Chondrocyte (in vitro differentiated cells): ENCODE measurements at places on chromosomes 5 and 9.
A peak's percentile ranks its signal among the peaks of the same experiment; 100 is the strongest.

DNA sequence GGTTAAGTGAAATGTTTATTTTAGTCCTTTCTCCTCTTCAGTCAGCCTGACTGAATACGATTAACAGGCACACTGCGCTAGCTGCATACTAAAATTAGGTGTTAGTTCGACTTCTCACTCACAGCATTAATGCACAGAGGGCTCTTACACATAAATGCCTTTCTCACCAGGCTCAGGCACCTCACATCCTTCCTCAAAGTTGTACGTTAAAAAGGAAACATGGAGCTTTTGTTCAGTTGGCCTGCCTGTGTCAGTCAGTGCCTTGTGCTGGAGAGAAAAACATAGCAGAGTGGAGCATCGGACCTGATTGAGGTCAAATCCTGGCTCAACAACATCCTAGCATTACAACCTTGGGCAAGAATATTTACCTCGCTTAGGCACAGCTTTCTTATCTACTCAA lies 236.0 kb upstream of the ZNF462 start:
- H3K27ac ChIP-seq: no peak overlapping the region
- H3K4me1 ChIP-seq: peaks cover 7% of the 10 kb centered on the region
- no peaks in the 10 kb centered on the region for H3K27me3 ChIP-seq

GRCh38 chr9:37255187-37255586 lies 134.8 kb downstream of the ZCCHC7 start:
- H3K27ac ChIP-seq: no peak overlapping the region
- no peak overlapping the region for H3K4me3 ChIP-seq
- no peaks in the 10 kb centered on the region for H3K27me3 ChIP-seq
- peaks cover 4% of the 10 kb centered on the region for H3K36me3 ChIP-seq

GRCh38 chr5:96661855-96662724 lies at the start of gene CAST:
Gene CAST (plus strand): TSS chr5:96662376. CDS start chr5:96662423, 47 bp downstream.
- peaks cover 35% of the 10 kb centered on the region for H3K4me1 ChIP-seq
- H3K27me3 ChIP-seq: no peaks in the 10 kb centered on the region
- H3K27ac ChIP-seq: peak within 1 kb of the TSS; percentile 95
- H3K4me3 ChIP-seq: peak within 1 kb of the TSS; percentile 90
- no peak for DNase-seq
- no peaks in the 10 kb centered on the region for H3K36me3 ChIP-seq

- no peaks in the 10 kb centered on the region for H3K27me3 ChIP-seq
- no peak for DNase-seq
- H3K4me3 ChIP-seq: no peak overlapping the region
- no peaks in the 10 kb centered on the region for H3K36me3 ChIP-seq
- H3K4me1 ChIP-seq: peaks cover 20% of the 10 kb centered on the region
Measured at GRCh38 chr5:169667896-169668674, 31.0 kb downstream of the DOCK2 start.

DNA sequence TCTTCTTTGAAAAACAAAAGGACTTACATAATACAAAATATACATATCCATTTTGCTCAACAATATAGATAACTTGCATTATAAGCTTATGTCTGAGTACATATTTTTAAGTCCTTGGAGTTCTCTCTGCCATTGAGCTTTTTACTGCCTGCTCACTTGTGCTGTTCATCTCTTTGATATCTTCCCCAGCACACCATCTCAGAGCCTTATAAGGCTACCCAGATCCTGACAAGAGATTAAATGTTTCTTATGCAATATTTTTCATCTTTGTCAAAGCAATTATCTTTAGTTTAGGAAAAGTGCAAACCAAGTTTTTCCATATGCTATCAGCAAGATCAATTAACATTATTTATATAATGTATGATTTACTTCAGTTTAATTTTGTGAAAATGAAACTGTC lies 60.7 kb upstream of the ITGA1 start:
- no peaks in the 10 kb centered on the region for H3K27me3 ChIP-seq
- H3K4me1 ChIP-seq: peaks cover 34% of the 10 kb centered on the region
- DNase-seq: no peak
- H3K36me3 ChIP-seq: no peaks in the 10 kb centered on the region
- H3K4me3 ChIP-seq: peak overlapping the region; percentile 19

DNA sequence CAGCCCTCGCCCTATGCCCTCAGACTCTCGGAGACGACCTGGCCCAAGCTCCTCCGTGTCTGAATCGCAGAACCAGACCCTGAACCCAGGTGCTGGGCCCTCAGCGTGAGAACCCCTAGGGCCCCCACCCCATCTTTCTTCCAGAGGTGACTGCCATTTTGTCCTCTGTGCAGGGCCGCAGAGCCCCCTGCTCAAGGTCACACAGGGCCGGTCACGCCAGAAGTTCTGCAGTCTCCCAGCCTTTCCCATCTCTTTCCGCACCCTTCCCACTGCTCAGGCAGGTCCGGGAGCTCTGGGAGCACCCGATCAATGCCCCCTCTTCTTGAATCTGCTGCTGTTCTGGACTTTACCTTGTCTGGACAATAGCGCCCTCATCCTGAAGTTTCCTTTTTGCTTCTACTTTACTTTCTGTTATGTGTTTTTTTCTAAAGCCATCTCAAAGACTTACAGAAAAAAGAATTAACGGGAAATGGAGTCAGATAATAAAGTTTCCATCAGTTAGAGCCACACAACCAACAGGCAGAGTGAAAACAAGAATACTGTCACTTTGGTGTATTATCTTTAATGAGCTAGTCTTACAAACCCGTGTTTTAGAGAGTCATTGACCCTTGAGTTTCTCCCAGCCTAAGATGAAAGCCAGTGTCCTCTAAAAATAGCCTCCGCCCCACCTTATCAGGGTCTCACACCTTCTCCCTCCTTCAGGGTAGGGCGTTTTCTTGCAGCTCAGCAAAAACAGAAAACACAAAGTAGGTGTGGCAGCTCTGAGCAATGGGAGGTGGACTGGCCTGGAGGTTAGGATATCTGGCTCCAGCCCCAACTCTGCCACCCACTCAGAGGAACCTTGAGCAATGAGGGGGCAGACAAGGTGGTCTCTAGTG lies 1.8 kb downstream of the TMOD1 start:
- H3K27ac ChIP-seq: no peak overlapping the region
- H3K4me3 ChIP-seq: peak overlapping the region; percentile 67
- peaks cover 17% of the 10 kb centered on the region for H3K4me1 ChIP-seq
- DNase-seq: no peak
- peaks cover 50% of the 10 kb centered on the region for H3K27me3 ChIP-seq

DNA sequence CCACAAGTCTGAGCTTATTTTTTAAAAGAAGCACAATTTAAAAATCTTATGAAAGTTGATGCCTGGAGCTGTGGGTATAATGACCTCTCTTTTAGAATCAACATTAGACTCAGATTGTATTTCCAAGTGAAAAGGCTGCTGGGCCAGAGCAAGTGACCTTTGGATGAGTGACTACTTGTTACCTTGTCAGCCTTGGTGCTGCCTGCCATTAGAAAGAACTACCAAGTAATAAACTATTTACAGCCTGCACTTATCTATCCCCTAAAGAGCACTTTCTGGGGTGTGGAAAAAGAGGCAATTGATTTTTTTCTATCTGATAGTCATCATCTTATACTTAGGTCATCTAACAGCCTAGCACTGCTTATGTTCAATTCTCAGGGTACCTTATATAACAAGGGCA lies 134.9 kb upstream of the FBXL17 start:
- no peaks in the 10 kb centered on the region for H3K4me1 ChIP-seq
- no peaks in the 10 kb centered on the region for H3K36me3 ChIP-seq
- no peak overlapping the region for H3K27ac ChIP-seq
